ENCODE measurements at places on chromosomes 5 and 9.

- no peak for DNase-seq
Observed at GRCh38 chr9:21682981-21683380, 119.5 kb upstream of the MTAP start.

- DNase-seq = no peak
Observed at GRCh38 chr5:107092695-107093094, 578.0 kb downstream of the EFNA5 start.

- DNase-seq = no peak
Observed at GRCh38 chr5:29162297-29162696, 2031.2 kb upstream of the CDH6 start.

- peak; percentile 62 for DNase-seq
Observed at GRCh38 chr9:121976751-121977150, 116.4 kb downstream of the TTLL11 start.

- DNase-seq = no peak
Observed at GRCh38 chr9:13719981-13720676, 440.6 kb upstream of the MPDZ start.

DNA sequence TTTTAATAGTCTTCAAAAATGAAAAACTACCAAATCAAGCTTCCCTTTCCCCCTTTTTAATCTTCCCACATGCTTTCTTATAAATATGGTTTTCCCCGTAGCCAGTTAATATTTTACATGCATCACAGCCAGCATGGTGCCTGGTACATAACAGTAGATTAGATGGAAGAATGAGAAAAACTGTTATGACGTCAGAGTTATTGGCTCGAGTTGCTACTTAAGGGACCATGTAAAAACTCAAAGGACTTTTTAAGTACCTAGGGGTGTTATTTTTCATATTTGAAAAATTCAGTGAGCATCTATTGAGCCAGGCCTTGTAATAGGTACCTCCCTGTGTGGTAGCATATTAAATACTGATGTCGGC is 176.4 kb downstream of the SMARCA2 start:
- DNase-seq = no peak

GRCh38 chr5:112417931-112418658 is 982 bp downstream of the EPB41L4A start:
- DNase-seq = peak; percentile 66

DNA sequence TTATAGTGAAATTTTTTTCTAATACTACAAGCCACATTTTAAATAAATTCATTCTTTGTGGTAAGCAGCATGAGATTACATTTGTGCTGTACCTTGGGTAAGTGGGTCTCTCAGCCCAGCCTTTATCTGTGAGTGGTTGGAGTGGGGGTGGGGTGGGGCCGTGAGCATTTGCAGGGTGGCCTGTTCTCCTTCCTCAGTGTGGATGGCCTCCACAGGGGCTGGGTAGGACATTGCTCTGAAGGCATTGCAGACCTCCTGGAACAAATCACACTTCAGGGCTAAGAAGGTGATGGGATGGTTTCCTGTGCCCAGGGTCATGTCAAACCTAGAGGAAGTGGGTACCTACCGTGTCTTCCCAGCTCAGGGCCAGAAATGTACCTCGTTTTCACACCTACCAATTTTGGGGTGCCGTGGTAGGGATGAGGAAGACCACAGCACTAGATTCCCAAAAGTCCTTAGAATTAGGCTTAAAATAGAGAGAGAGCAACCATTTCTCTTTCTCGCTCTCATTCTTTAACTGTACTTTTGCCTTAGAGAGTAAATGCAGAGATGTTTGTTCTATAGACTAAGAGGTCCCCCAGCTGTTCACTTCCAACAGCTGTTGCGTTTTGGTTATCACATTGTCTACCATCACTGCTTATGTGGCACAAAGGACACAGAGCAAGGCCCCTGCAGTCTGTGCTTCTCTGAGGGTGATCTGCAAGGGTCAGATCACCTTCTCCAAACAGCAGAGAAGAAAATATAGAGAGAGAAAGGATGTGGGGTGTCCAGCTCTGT is 83.4 kb upstream of the CTSL start:
- DNase-seq = no peak

- no peak for DNase-seq
Observed at GRCh38 chr5:180704362-180704761, 35.5 kb downstream of the OR2Y1 start.

GRCh38 chr9:19946441-19947109 is 157.7 kb upstream of the SLC24A2 start:
- no peak for DNase-seq

GRCh38 chr5:176784218-176785165 is 25.9 kb upstream of the UNC5A start:
- DNase-seq = no peak

GRCh38 chr5:94944160-94944559 is 325.7 kb downstream of the SLF1 start:
- DNase-seq = no peak
